ENCODE measurements at places on chromosomes 3 and 15.

DNA sequence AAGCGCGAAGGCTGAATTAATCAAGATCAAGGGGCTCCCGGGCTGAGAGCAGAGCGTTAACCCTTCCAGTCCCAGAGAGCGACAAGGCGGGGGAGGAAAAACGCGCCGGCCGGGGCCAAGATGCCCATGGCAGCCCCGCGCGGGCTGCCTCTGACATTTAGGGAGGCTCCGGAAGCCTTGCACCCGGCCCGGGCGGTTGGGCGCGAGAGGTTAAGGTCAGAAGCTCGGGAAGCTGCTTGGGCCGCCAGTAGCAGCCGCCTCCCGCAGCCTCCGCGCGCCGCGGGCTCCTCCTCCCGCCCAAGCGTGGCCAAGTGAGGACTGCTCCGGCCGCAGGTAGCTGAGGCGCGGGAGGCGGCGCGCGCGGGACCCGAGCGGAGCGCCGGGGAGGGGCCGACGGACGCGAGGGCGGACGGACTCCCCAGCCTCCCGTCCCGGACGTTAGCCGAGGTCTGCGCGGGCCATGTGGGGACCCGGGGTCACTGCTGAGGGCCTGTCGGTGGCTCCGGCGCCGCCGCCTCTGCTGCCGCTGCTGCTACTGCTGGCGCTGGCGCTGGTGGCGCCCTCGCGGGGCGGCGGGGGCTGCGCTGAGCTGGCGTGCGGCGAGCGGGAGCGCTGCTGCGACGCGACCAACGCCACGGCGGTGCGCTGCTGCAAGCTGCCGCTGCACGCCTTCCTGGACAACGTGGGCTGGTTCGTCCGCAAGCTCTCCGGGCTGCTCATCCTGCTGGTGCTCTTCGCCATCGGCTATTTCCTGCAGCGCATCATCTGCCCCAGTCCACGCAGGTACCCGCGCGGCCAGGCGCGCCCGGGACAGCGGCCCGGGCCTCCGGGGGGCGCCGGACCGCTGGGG, at the start of gene C3orf80:
C3orf80 (plus strand) TSS at position 247 of the 850 bp plus-strand sequence; CDS start at position 461, 214 bp downstream.
- DNase-seq: peak; percentile 58

- DNase-seq: peak; percentile 30
Observed at GRCh38 chr15:88708655-88709054, 69.8 kb downstream of the ISG20 start.

GRCh38 chr3:30289766-30290165, 316.6 kb upstream of the TGFBR2 start:
- DNase-seq: no peak

DNA sequence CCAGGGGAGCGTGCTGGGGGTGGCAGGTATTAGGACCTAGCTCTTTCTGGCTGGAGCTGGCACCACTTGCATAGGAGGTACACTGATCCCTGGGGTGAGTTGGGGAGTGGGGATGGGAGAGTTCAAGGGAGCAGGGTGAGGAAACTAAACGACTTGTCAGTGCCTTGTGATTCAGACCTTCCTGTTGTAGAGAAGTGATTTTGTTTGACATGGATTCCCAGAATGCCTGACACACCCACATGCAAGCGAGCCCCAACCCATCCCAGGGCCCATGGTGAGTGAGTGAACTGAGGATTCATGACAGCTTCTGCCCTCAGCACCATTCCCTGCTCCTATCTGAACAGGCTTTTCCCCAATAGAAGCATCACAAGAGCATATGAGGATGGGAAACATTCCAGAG, 15.6 kb upstream of the UBE2Q2 start:
- no peak for DNase-seq

- DNase-seq: no peak
Observed at GRCh38 chr3:57826952-57827723, 71.0 kb downstream of the SLMAP start.

DNA sequence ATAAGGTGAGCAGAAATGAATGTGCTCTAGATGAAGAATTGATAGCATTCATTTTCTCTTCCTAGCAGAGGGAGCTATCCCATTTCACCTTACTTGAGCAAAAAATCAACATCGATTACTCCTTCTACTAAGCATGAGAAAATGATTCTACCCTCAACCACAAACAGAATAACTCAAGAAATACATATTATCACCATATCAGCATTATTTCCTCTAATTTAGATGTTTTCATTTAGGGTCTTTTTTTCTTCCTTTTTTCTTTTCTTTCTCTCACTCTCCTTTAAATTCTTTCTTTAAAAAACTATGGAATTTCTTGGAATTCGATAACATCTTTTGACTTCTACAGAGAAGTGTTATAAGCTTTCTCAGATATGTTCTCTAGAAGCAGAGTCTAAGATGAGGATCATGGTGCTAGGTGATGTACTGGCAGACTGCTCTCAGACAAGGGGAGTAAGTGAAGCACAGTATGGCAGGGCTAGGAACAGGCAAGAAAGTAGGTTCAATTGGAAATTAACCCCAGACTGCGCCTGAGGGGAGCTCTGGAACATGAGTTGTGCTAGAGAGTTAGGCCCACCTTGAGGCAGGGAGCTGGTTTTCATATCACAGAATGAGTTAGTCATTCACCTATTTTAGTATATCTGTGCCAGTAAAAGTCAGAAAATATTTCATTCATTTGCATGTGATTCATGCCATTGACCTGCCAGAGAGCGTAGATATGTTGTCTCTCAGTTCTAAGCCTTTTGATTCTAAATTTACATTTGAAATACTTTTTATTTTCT, 279.2 kb upstream of the KCNH8 start:
- DNase-seq: no peak

- no peak for DNase-seq
Observed at GRCh38 chr15:95168951-95169431, 937.6 kb downstream of the MCTP2 start.

- peak; percentile 13 for DNase-seq
Observed at GRCh38 chr3:32596909-32597369, 26.3 kb upstream of the DYNC1LI1 start.

GRCh38 chr3:55907616-55908015, 420.5 kb upstream of the WNT5A start:
- no peak for DNase-seq

- no peak for DNase-seq
Observed at GRCh38 chr15:29090617-29091466, 178.8 kb downstream of the NSMCE3 start.

DNA sequence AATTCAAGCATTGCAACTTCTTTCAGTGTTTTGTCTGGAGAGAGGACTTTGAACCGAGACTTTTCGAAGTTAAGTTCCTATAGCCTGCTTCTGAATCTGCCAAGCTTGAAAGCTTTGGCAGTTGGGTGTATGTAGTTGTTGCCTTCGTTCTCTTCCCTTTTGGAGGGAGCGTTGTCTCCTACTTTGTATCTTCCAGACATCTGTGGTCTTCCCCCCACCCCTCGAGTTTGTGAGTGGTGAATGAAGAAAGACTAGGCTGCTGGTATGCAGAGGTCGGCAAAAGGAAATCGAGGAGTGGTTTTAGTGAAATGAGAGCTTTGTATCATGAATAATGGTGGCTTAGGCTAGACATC, 1.3 kb downstream of the CTNNB1 start:
- DNase-seq: peak; percentile 3

DNA sequence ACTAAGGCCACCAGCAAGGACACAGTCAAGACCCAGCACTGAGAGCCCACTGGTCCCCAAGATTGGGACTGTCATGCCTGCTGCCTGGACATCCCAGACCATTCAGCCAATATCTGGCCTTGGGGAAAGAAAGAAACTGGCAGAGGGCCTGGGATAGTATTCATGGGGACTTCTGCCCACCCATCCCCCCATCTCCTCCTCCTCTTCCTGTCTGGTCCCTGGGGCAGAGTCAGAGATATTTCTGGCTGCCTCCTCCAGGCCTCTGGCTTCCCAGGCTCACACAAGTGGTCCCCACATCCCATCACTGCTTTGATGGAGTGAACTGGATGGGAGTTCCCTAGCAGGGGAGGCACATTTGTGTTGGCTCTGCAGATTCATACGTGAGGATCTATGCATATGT, 4.2 kb upstream of the RASL12 start:
- DNase-seq: peak; percentile 39

GRCh38 chr15:100169615-100170290, 172.0 kb downstream of the ADAMTS17 start:
- no peak for DNase-seq

DNA sequence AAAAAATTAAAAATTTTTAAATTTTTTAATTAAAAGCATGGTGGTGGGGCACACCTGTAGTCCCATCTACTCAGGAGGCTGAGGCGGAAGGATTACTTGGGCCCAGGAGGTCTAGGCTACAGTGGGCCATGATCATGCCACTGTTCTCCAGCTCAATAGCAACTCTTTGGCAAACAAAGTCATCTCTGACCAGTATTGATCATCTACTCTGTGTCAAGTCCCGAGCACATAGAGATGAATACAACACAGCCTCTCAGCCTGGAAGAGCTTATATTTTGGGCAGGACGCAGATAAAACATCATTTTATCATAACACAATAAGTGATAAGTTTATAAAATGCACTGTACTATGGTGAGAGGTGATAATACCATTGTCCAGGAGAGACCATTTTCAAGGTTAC, 281.6 kb upstream of the GADL1 start:
- no peak for DNase-seq

DNA sequence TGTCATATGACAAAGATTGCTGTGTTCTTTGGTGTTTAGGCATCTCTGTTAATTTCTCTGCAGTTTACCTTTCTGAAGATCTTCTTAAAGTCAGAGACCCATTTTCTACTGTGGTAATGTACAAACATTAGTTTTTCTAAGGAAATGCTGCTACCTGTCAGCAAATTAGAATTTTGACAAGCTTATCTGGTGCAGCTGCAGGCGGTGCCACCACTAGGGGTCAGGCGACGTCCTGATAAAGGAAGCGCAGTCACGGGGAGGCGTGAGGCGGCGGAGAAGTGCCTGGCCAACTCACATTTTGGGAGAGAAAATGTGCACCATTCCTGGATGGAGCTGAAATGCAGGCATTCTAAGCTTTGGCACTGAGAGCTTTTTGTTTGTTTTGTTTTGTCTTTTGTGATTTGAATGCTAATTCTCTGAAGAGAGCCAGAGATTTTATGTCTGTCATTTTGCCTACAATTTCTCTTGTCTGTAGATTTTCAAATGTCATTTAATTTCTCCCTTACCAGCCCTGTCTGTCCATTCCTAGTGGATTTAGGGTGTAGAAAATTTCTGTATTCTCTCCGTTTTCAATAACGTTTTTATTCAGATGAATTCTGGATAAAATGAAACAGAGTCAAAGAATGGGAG, 24.9 kb upstream of the SIAH2 start:
- peak; percentile 78 for DNase-seq

DNA sequence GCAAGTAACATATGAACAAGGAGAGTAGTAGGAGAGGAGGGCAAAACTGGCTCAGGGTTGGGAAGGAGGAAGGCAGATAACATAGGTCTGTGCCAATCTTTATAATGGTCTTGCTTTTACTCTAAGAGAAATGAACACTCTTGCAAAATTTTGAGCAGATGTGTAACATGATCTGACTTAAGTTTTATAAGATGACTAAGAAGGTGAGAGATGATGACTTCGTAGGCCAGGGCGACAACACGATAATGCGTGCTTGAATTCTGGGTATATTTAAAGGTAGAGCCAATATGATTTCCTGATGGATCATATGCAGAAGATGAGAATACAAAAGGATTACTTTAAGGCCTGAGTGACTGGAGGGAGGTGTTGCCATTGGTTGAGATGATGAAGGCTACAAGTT, 265.4 kb upstream of the KCNMB2 start:
- DNase-seq: no peak

DNA sequence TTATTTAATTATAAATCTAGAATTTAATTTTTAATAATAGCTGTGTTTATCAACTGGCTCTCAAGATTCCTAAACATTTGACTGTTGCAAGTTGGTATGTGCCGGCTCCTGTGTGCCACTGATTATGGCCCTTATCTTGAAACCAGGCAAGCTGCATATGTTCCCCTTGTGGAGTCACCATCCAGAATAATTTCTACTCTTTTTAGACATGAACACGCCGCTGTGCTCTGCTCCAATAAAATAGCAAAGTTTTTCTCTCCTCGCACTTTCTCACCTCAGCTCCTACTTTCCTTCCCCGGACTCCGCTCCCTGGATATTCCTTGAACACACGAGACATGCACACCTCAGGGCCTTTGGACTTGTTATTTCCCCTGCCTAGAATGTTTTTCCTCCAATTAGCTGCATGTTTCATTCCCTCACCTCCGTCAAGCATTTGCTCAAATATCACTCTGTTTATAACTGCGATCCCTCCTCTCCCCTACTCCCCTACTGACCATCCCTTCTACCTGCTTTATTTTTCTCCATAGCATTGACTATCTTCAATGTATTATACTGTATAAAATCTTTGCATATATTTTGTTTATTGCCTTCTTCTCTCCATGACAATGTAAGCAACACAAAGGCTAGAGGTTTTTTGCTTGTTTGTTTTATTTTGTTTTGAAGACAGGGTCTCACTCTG, 26.1 kb upstream of the ERICH6 start:
- no peak for DNase-seq

DNA sequence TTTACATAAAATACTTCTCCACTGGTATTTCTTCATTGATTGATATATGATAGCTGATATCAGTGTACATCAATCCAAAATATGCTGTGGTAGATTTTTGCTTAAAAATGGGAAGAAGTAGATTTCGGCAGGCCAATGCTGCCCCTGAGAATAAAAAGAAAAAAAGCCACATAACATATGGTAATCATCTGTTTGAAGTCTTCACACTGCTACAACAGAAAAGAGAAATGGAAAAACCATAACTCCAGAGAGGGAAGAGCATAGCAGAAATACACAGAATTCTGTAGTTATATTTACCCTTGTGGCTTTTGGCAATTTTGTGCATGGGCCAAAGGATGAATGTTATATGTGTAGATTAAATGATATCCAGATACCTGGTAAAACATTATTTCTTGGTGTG, 143.1 kb upstream of the KCNMB2 start:
- no peak for DNase-seq

DNA sequence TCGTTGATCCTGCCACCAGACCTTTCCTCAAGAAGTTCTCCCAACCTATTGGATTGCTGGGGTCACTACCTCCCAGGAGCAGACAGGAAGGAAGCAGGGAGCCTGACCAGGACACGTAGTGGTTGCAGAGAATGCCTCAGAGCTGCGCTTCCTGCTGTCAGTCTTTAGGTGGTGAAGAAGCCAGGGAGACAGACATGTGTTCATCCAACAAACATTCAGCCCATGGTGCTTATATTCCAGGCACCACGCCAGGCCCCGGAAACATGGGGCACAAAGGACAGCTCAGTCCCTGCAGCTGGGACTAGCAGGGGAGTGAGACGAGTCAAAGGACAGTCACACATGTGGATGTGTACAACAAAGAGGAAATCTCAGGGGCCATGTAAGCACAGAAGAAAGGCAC, 26.0 kb upstream of the CORO2B start:
- DNase-seq: peak; percentile 43

- DNase-seq: no peak
Observed at GRCh38 chr15:64634576-64635498, 140.6 kb downstream of the RBPMS2 start.

DNA sequence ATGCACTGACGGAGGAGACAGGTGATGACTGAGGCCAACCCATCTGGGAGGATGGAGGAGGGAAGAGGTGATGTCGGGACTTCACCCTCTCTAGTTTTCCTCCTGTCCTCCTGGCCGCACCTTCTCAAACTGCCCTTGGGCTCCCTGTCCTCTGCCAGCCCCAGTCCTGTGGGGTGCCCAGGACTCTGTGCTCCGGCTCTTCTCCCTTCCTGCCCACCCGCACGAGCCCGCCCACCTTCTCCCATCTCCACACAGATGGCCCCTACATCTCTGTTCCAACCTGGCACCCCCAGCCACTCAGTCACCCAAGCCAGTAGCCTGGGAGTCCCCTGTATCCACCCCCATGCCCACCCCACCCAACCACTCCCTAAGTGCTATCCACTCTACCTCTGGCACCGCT, 206.7 kb upstream of the LINGO1 start:
- DNase-seq: no peak

All from MG63 (cell line).